Left renal pelvis (tissue), 4 donors: ENCODE measurements at places on chromosomes 7 and 10. TPM values are rescaled to one million over a fixed set of nuclear protein-coding genes. Genes with fewer than 3 reads are reported as not detected.

CNPY1 gene
- polyA plus RNA-seq: not detected

DNAJB9 gene
- polyA plus RNA-seq: 31.5 TPM

ITIH5 gene
- 21.4 TPM for polyA plus RNA-seq

C7orf57 gene
- 0.89 TPM for polyA plus RNA-seq

VGF gene
- polyA plus RNA-seq: 0.10 TPM

PAOX gene
- 7.7 TPM for polyA plus RNA-seq

SUGCT gene
- 15.5 TPM for polyA plus RNA-seq

FAM241B gene
- 2.7 TPM for polyA plus RNA-seq
